ENCODE measurements at places on chromosomes 3 and 15. TPM values are rescaled to one million over a fixed set of nuclear protein-coding genes. Genes with fewer than 3 reads are reported as not detected.
A peak's percentile ranks its signal among the peaks of the same experiment; 100 is the strongest.

DNA sequence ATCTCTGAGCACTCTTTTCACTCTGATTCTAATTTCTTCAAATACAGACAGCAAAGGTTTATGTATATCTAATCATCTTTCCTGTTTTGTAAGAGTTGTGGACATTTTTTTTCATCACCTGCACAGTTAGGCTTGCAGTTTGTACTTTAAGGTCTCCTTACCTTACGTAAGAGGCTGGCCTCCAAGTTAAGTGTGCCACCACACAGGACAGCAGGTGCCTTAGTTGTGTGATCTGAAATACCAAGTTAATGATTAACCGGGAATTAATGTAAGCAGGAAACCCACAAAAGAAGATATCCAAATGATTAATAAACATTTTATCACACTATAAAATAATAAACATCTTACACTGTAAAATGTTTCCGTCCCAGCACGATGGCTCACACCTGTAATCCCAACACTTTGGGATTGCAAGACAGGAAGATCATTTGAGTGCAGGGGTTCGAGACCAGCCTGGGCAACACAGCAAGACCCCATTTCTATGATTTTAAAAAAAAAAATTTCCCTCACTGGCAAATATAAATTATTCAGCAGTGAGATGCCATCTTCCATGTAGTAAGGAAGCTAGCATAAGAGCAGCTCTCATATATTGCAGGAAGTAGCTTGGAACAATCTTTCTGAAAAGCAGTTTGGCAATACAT is 87.7 kb upstream of the LIMD1 start:
- no peak for DNase-seq

GRCh38 chr15:93520206-93520605 is 431.2 kb upstream of the RGMA start:
- DNase-seq = peak; percentile 56

DNA sequence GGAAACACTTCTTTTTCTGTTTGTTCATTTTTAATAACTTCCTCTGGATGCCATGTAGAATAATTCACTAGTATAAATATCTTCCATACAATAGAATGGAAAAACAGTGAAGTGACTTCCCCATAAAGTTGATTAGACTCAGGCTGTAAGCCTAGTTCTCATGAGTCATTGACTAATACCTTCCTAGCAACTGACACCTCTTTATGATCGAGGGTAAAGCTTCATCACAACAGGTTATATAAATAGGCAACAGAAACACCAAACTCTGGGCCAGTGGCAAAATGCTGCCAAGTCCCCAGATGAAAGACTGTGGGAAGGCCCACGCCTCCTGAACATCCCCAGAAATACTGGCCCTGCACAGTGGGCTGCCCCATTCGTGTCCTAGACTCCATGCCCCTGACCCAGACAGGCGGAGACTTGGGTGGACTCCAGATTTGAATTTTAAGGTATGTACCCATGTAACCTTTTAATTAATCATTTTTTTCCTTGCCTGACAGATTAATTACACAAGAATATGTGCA is 71.3 kb upstream of the TBC1D23 start:
- no peak for DNase-seq

DNA sequence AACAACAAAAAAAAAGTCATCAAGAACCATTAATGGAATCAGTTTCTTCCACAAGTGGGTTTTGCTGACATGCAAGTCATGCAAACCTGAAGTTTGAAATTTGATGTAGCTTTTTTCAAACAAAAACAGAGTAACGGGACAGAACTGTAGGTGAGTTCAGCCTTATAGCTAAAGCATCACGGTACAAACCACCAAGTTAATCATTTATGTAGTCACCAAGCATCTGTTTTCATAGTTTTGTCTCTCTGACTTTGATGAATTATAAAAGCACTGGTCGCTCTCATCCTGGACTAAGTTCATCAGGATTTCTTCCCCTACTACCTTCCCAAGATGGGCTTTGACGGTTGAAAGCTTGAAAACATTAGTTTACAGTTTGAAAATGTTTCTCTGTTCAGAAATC is 117.0 kb upstream of the SAMMSON start:
- no peak for DNase-seq

DNA sequence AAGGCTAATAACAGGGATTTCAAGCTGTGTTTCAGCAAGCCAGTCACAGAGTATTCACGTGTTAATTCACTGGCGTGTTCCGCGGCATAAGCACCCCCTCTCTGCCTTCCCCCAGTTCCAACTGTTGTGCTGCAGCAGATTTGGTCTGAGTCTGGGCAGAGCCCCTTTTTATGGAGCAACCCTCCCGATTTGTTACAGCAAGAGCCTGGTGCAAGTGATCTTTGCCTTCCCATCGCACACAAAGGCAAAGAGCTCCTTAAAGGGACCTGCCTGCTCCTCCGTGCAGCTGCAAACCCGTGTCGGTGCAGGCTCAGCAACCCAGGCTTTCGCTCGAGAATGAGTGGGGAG is 170.5 kb downstream of the KCNAB1 start:
- no peak for DNase-seq

GRCh38 chr3:78402720-78403119 is 1362.8 kb downstream of the ROBO2 start:
- DNase-seq = no peak

GRCh38 chr3:165518346-165518745 is 318.9 kb downstream of the BCHE start:
- no peak for DNase-seq

GRCh38 chr3:168847291-168847883 is 751.7 kb upstream of the GOLIM4 start:
- DNase-seq = no peak

DNA sequence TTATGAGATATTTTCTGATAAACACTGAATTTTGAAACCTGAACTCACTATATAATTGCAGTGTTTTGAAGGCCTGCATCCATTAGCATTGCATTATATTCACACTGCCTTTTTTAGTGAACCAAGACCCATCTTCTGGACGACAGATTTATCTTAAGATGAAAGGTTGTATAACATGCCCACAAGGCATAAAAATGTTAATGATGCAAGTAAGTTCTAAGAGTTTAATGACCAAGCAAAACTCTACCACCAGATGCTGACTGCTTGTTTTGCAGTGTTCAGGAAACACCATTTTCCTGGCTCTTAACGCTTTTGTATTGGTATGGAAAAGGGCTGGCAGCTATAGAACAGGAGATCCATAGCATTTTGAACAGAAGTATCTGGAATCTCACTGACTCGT is 46.1 kb downstream of the USP50 start:
- no peak for DNase-seq

DNA sequence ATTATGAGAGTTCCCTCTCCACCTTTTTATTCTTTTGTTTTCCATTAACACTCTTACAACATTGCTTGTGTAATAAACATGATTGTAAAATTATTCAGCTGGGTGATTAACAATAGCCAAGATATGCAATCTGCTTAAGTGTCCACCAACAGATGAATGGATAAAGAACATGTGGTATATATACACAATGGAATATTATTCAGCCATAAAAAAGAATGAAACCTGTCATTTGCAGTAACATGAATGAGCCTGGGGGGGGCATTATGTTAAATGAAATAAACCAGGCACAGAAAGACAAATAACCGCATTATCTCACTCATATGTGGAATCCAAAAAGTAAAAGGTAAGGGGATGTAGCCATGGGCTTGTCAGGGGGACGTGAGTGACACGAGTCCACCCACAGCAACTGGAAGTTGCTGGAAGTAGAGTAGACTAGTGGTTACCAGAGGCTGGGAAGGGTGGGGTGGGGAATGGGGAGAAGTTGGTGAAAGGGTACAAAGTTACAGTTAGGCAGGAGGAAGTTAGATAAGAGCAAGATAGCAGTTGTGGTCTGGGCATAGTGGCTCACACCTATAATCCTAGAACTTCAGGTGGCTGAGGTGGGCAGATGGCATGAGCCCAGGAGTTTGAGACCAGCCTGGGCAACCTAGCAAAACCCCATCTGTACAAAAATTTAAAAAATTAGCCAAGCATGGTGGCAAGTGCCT is 28.7 kb upstream of the CD47 start:
- DNase-seq = no peak

- DNase-seq = no peak
Observed at GRCh38 chr3:156548041-156548687, 6.8 kb downstream of the SSR3 start.

DNA sequence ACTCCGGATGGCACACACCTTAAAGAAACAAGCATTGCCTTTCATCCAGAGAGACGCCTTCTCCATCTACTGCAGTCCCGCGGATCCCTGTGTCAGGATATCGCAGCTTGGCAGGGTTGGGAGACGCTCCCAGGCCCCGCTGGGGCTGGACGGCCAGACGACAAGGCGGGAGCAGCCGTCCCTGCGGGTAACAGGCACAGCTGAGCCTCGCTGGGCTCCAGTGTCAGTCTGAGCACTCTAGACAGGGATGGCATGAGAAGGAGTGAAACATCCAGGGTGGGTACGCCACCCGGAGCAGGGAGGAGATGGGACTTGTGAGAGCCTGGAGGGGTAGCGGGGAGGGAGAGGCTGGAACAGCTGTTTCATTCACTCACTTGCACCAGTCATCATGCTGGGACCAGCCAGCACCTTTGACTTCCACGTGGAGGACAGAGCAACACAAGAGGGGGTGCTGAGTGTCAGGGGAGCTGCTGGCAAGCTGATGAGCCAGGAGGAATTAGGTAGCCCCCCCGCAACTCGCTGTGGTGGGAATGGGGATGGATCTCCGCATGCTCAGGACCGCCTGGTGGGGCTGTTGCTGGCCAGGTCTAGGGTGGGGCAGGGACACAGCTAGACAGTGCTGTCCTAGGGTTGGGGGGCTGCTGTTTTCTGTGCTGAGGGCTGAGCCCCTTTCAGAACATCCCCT is 31.6 kb upstream of the SNRPA1 start:
- no peak for DNase-seq

DNA sequence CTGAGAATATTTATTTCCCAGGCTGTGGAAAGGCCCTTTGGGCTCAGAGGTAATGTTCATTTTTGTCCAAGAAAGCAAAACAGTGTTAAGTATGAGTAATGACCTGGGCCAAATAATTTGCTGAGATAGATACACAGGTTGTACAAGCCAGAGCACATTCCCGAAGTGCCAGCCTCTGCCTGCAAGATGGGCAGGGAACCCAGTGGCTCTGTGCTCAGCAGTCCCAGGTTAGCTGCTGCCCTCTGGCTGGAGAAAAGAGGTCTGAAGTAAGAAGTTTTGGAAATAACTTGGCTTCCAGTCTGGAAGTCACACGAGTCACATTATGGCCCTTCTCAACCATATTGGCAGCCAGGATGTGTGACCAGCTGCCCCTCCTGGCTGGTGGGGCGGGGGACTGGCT is 20.2 kb downstream of the MYZAP start:
- DNase-seq = no peak

DNA sequence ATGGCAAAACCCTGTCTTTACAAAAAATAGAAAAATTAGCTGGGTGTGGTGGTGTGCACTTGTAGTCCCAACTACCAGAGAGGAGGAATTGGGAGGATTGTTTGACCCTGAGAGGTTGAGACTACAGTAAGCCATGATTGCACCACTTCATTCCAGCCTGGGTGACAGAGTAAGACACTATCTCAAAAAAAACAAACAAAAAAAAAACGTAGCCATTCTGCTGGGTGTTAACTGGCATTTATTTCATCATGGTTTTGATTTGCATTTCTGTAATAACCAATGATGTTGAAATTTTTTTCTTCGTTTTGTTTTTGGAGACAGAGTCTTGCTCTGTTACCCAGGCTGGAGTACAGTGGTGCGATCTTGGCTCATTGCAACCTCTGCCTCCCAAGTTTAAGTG is 63.3 kb downstream of the RPLP1 start:
- DNase-seq = no peak

GRCh38 chr15:101496198-101496986 is 6.9 kb upstream of the PCSK6 start:
- no peak for DNase-seq

DNA sequence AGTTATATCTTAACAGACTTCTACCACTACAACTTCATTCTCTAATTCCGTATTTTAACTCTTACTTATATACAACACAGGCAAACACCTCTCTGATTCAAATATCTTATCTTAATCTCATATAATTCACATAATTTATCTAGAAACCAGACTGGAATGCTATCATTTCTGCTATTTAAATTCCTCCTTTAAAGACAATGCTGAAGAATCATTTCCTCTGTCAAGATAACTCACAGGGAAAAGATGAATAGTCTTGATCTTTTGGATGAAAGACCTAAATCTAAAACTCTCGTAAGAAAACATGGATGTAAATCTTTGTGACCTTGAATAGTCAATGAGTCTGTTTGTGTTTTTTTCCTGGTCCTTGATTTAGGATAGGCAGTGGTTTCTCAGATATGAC is 135.3 kb upstream of the PLXND1 start:
- DNase-seq = no peak

DNA sequence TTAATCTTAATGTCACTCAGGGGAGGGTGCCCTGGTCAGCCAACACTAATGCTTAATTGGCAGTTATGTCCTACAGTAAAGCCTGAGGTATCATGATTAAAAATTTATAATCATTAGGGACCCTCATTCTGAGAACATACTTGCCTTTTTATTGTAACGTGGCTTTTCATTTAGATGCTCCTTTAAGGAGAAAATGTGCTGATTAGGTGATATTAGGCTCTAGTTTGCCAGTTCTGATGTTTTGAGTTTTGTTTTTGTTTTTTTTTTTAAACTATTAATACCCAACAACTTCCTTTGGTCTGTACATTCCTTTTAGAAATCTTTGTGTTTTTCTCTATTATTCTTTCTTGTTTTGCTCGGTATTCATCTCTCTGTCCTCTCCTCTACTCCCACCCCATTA is 10.3 kb downstream of the GTF2E1 start:
- DNase-seq = no peak

- DNase-seq = no peak
Observed at GRCh38 chr3:28651159-28651558, 302.5 kb upstream of the AZI2 start.

GRCh38 chr3:17088602-17089313 is 204.0 kb downstream of the PLCL2 start:
- no peak for DNase-seq

- DNase-seq = no peak
Observed at GRCh38 chr15:39406485-39406884, 174.4 kb upstream of the THBS1 start.

- DNase-seq = no peak
Observed at GRCh38 chr3:110528305-110529121, 543.1 kb upstream of the NECTIN3 start.

DNA sequence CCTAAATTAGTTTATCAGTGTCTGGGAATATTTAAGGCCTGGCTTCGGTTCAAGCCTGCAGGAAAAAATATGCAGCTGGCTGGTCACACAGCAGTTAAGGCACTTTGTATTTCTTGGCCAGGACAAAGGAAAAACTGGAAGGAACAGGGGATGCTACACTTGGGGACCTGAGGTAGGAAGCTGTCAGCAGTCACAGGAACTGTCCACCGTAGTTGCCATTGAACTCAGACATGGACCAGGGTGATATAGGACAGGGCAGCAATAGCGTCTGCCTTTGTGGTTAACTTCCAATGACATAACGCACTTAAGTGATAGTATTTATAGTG is 49.1 kb downstream of the NR1D2 start:
- DNase-seq = no peak

KNG1 gene
- total RNA-seq = not detected

FOXL2 gene
- total RNA-seq = 0.22 TPM

ANKRD63 gene
- 0.26 TPM for total RNA-seq

SNRPN gene
- total RNA-seq = 893 TPM

DUOX2 gene
- 0.42 TPM for total RNA-seq

AP4E1 gene
- 14.0 TPM for total RNA-seq

CCDC9B gene
- total RNA-seq = 0.50 TPM

DAZL gene
- 21.7 TPM for total RNA-seq

NR2E3 gene
- 0.35 TPM for total RNA-seq

ADGRG7 gene
- not detected for total RNA-seq

C3orf52 gene
- total RNA-seq = 11.1 TPM

LMAN1L gene
- total RNA-seq = not detected

MYH15 gene
- total RNA-seq = 0.13 TPM

LSG1 gene
- total RNA-seq = 59.9 TPM

PARP15 gene
- total RNA-seq = 0.18 TPM

CPNE9 gene
- total RNA-seq = 3.8 TPM

OXTR gene
- 1.7 TPM for total RNA-seq
